NCI-H2081 treated with DMSO at 0.1 percent for 48 hours (cell line): ENCODE measurements at places on chromosomes 1 and 21.

DNA sequence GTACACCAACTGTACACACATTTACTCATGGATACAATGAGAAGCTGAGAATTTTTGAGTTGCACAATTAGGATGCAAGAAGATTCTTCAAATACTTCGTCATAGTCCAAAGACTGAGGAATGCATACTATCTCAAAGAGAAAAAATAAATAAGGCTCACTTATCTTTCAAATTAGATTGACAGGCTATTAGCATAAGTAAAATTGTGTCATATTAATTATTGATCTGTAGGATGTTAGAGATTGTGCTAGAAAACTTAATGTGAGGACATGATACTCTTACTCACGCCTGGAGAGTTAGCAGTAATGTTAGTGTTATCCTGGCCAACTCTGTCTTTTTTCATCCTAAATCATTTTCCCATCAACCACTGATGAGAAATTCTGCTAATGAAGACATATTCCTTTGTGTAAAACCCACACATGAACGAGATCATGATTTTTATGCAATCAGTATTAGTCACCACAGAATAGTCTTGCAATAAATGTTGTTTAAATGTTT, 659.0 kb downstream of the LTN1 start:
- no peak for DNase-seq

GRCh38 chr21:17777072-17777765, 41.9 kb downstream of the C21orf91 start:
- no peak for DNase-seq

- DNase-seq: no peak
Observed at GRCh38 chr1:2921970-2922686, 99.1 kb upstream of the ACTRT2 start.

DNA sequence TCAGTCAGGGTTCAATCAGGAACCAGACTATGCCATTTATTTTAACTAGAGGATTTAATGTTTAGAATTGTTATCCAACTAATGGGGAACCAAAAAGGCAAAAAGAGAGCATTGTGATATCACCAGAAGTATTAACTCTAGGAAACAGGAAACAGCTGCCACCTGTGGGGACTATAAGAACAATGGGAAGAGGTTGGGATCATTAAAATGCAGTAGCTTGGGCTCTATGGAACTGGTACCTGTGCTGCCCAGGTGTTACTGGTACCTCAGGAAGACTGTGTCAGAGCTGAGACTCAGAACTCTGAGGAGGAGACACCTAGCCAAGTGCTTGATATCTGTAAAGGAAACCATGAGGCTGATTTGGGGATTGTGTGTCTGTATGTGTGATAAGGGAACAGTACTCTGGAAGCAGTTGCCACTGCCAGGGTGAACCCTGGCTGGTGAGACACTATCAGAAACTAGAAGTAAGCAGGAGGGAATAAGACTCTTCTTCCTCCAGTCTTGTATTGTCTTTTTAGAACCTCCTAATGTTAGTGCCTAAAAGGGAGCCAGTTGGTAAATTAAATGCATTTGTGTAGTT, 49.4 kb downstream of the MAN1A2 start:
- DNase-seq: no peak

- no peak for DNase-seq
Observed at GRCh38 chr1:202687798-202688197, 22.5 kb downstream of the SYT2 start.

- no peak for DNase-seq
Observed at GRCh38 chr1:176144526-176144925, 62.6 kb downstream of the COP1 start.

DNA sequence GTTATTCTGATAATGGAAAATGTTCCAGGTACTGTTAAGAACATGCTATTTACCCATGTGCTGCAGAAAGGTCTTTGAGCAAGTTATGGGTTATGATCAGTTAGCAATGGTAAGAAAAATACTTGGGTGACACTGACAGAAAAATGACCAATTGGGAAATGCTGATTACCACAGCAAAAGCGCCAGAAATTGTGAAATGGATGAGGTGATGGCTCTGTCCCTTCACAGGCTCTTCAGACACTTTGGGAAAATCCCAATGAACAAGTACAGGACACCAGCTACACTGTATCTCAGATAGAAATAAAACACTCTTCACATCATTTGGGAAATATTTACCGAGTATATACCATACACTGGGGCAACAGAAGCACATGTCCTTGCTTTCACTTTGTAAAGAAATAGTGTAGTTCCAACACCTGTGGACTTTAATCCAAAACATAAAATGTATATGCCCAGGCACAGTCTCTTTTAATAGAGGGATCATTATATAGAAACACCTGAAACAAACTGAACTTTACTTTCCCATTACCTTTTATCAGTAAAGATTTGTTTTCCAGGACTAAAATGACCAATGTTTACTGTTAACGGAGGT, 13.9 kb downstream of the SOD1 start:
- no peak for DNase-seq

DNA sequence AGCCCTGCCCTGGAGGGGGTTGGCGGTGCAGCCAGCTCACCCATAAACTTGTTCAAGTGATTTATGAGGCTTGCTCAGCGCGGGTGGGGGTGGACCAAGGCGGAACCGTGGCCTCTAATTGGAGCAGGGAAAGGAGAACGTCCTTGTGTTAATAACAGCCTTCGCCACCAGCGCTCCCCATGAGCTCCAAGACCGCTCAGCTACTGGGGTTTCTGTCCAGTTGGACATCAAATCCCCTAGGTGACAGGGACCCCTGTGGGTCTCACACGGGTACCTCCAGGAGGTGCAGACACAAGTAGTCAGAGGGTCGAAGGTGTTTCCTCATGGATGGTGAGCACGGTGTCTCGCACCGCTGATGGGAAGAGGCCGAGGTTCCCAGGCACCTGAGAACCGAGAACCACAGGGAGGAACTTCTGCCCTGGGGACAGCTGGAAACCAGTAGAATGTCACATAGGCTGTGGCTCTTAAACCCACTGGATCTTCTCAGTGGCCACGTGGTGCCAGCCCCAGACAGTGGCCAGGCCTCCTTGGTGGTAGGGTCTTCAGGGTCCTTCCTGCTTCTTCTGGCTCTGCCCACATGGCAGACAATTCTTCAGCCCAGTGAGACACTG, 3.7 kb upstream of the ACTRT2 start:
- DNase-seq: no peak

- no peak for DNase-seq
Observed at GRCh38 chr1:25666460-25666859, 49.9 kb downstream of the MAN1C1 start.

DNA sequence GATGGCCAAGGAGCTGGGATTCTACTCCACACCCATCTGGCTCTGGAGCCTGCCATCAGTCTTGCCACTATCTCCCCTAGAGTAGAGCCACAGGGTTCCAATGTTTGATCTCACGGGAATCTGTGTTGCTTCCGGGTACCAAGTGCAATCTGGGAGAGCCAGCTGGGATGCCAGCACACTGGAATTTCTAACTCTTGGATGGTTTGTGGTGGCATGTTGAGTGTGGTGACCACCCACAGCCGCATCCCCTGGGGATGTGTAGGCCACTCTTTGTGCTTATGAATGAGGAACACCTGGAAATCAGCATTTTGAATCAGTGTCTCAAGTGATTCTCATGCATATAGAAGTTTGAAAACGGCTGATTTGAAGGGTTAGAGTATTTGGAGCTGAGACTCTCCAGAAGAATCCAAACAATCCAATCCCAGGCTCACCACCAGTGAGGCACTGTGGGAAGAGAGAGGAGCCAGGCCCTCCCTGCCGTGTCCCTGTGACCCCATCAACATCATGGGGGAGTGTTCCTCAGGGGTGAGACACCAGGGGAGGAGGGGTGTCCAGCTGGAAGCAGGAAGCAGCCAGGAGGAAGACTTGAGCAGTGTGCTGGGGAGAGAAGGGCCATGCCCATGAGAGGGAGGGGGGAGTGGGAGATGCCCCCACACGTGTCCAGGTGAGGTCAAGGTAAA, 13.4 kb downstream of the FBLIM1 start:
- DNase-seq: no peak

DNA sequence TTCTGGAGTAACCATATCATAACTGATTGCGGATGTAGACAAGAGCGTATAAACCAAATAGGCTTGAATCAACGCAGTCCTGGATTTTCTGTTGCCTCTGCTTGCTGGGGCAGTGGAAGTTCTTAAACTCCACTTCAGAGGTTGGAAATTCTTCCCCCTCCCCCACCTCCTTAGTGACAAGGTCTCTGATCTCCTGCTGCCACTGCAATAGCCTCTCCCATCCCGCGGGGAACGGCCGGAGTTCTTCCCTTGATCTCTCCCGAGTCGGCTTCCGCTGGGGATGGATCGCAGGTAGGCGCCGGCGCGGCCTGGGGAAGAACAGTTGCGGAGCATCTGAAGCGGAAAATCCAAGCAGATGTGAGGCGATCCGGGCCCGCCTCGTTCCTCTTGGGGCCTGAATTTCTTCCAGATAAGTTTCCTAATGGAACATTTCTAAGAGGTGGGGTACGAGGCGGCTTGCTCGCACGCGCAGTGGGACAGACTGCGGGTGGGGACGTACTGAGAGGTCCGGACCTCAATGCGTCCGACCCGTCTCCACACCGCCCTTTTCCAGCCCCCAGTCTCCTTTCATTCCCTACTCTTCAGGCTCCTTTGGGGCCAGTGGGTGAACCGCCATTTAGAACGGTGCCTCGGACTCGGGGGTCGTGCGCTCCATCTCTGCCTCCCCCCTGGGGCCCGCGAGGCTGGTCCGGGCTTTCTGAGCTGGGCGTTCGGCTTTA, 3.1 kb upstream of the SIM2 start:
- no peak for DNase-seq

DNA sequence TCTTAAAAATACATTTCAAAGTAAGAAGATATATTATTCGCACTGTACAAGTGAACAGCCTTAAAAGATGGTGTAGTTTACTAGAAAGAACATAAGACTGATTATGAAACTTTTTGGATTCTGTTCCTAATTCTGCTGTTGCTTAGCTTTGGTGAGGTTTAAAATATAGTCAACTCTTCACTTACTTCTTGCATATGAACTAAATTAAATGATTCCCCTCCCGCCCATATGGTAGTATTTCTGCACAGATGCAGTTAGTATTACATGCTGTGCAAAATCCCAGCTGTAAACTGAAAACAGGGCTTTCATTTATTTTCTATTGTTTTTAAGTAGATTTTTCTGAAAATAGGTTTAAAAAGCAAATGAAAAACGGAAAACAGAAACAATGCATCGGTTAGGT, 345.4 kb upstream of the NCAM2 start:
- no peak for DNase-seq

DNA sequence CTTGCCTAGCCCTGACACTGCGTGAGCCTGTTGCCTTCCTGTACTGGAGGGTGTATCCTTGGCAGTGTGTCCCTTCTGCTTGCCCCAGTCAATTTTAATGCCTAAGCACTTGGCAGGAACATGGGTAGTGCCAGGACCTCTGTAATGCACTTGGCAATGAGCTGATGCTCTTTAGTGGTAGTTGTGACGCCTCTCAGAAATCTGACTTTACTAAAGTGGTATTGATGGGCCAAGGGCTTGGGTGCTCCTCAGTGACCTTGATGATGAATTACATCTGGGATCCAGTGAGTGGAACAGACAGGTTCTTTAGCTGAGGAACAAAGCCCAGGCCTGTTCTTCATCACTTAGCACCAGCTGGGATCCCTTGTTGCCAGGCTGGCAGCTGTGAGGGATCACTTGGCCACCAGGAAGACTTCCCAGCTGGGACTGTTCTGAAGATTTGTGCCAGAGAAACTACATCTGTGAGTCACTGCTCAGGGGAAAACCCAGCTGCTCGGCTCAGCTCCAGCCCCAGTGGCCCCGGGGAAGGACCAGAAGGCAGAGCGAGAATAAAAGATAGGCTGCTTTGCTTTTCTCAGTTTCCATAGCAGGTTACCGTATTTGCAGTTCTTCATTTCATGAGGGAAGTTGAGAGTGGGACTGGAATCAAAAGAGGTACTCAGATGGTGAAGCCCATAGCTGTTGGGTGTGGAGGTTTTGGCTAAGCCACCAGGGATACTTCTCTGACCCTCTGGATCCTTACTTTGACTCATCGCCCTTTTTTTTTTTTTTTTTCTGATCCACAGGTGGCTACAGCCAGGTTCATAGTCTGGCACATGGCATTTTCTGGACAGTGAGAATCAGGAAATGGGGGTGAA, 28.5 kb upstream of the KCNA2 start:
- DNase-seq: no peak

DNA sequence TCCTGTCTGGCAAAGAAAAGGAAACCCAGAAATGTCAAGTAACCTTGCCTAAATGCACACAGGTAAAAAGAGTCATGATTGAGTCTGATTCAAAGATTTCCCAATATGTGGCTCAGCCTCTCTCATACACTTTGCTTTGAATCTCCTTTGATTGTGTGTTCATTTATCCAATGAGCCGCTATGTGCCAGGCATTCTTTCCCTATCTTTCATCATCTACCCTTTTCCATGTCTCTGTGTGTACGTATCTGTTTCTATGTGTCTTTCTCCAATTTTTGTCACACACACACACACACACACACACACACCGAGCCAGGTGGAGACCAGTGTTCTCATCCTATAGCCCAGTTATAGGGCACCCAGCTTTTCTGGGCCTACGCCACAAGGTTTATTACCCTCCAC, 35.7 kb upstream of the BCL9 start:
- no peak for DNase-seq

DNA sequence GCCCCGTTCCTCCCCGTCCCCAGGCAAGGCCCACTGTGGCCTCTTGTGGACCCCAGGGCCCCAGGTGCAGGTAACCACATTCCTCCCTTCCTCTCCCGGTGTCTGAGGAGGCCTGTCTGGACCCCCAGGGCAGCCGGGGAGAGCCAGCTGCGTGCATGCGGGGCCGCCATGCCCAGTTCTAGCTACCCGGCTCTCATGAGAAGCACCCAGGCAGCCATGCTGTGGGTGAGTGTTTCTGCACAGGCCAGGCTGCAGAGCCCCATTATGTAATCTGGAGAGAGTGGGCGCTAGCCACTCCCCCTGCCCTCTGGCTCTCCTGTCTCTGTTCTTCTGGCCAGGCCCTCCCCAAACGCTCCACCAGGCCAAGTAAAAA, 18.4 kb upstream of the PLEKHG5 start:
- DNase-seq: no peak

- no peak for DNase-seq
Observed at GRCh38 chr1:44014365-44015104, 16.7 kb downstream of the SLC6A9 start.

- DNase-seq: no peak
Observed at GRCh38 chr1:58845942-58846341, 62.1 kb upstream of the JUN start.

GRCh38 chr1:59580257-59580656, 234.5 kb upstream of the HOOK1 start:
- no peak for DNase-seq

DNA sequence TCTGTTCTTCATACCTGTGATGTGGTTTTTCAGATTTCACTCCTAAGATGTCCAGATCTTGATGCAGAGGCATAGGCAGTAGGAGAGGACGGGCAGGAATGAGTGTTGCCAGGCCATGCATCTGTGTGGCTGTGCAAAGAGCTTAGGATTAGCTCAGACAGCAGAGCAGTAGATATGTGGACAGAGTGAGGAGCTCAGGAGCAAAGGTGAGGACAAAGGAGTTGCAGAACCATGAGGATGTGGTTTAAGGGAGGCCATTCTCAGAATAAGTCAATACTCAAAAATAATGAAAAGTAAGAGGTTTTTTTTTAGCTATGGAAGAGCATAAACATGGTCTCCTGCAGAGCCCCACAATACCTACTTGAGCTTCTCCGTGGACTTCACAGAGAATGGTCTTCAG, 158.3 kb downstream of the HHAT start:
- DNase-seq: no peak
